ENCODE measurements at places on chromosomes 5 and 9. TPM values are rescaled to one million over a fixed set of nuclear protein-coding genes. Genes with fewer than 3 reads are reported as not detected.

- peak; percentile 10 for DNase-seq
Measured at GRCh38 chr9:79433703-79434102, 138.1 kb upstream of the TLE4 start.

- no peak for DNase-seq
Measured at GRCh38 chr5:168151041-168151440, 140.4 kb upstream of the WWC1 start.

DNA sequence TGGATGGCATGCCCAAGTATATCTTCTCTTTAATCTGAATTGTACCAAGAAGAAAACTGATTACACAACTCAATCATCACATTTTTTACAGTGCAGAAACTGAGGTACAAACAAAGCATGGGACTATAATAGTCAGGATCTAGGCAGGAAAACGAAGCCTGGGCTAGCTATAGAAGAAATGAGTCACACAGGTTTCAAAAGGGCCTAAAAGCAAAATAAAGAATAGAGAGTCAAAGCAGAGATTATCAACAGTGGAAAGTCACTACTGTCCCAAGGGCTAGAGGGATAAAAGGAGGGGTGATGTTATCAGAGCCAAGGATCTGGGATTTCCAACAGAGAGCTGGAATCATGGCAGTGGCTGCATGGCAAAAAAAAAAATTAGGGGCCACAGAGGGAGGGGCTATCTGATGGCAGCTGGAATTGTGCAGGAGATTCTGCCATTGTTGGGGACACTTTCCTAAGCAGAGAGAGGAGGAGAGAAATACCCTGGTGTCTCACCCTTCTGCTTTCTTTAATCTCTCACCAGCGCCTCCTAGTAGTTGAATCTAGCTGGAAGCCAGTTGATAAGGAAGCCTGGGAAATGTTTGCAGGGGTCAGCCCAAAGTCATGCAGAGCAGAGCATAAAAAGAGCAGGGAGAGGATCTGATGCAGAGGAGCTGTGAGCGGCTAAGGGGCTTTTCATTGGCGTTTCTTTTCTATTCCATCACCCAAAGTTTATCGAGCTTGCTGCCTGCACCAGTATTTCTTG lies 343.2 kb downstream of the ACTL7B start:
- DNase-seq: no peak

GRCh38 chr5:159083548-159084452 lies 15.9 kb downstream of the EBF1 start:
- no peak for DNase-seq

- DNase-seq: no peak
Measured at GRCh38 chr5:32123058-32123805, 50.9 kb downstream of the GOLPH3 start.

GRCh38 chr5:132812781-132813598 lies at the start of gene SOWAHA:
SOWAHA (plus strand) TSS chr5:132813302; CDS start chr5:132813622, 320 bp downstream.
- no peak for DNase-seq

GRCh38 chr5:115684513-115685037 lies 58.7 kb upstream of the TMED7 start:
- DNase-seq: no peak

- DNase-seq: no peak
Measured at GRCh38 chr9:135955934-135956801, 5.0 kb downstream of the UBAC1 start.

DNA sequence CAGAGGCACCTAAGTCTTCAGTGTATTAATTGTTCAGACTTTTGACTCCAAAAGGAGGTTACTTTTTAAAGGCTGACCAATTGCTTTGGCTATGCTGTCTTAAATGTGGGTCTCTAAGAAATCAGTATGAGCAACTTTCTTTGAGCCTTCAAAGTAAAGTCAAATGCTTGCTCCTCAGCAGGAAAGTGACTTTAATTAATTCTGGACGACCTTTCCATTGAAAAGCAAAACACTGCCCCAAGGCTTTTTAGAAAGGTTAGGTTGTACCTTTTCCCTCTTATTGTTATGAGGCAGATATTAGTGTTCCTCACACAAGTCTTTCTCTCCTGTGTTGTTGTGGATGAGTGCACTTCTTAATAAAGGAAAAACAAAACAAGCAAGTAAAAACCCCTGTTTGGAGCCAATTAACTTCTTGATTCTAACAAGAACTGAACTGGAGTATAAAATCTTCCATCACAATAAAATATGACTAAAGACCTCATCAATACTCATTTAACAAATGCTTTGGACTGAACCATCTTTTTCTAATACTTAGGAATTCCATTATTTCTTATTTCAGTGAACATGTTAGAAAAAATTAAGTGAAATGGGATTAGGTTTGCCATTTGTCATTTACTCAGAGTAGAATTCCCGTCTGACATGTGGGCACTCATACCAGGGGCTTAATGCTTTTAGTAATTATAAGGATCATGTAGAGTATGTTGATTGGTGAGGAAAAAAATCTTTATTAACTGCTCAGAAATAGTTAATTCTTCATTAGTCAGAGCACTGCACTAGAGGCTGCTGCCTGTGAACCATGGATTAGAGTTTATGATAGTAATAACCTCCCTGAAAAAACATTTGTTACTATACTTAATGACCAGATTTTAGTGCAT lies 159.1 kb upstream of the ZNF608 start:
- no peak for DNase-seq

- DNase-seq: no peak
Measured at GRCh38 chr5:115801984-115802383, 14.5 kb downstream of the CDO1 start.

DNA sequence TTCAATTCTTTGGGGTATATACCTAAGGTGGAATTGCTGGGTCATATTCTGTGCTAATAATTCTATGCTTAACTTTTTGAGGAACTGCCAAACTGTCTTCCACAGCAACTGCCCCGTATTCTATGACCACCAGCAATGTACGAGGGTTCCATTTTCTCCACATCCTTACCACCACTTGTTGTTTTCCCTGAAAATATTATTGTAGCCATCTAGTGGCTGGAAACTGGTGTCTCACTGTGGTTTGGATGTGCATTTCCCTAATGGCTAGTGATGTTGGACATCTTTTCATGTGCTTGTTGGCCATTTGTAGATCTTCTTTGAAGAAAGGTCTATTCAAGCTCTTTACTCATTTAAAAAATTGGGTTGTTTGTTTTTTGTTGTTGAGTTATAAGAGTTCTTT lies 30.7 kb downstream of the MSX2 start:
- no peak for DNase-seq

DNA sequence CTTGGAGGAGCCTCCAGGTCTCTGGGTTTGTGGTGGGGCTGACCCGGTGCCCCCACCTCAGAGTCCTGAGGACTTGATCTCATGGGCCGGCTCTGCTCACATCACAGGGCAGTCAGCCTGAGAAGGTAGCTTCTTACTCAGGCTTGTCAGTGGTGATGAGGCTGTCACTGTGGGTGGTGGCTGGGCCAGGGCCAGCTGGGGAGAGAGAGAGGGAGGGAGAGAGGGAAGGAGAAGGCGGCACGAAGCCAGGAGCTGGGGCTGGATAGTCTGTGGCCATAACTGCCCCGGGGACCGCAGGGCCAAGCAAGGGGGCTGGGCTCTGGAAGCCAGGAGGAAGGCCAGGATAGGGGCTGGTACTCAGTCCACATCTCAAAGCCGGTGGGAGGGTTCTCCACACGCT lies 6.5 kb downstream of the NTNG2 start:
- DNase-seq: no peak

GRCh38 chr5:56055287-56055686 lies 60.5 kb upstream of the IL6ST start:
- no peak for DNase-seq

DNA sequence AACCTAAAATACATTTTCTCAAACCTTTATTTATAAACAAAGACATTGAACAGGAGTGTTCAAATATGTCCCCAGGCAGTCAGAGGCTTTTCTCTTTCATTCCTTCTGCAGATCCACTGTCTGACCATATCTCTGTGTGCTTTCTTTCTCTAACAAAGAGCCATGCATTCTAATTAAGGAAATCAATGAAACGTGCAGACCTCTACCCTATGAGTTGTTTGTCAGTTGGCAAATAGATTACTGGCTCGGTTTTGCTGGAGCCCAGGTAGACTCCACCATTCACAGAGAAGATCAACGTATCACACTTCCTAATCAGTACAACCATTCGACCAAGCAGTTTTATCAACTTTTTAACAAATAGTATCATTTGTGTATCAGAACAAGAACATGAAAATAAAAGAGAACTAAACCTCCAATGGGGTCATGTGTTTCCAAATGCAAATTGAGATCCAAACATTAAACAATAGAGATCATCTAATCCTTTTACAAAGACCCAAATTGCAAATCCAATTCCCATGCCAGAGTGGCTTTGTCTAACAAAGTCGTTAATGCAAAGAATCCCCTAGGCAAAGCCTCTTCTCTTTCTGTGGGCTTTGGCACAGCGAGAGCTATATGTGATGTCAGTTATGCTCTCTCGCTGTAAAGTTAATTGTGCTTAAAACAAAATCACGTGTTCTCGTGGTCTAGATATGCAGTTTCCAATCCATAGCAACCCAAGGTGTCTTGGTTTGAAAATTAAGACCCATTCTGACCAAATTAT lies 16.8 kb downstream of the KLF4 start:
- DNase-seq: no peak

GRCh38 chr9:33388110-33388994 lies 14.0 kb downstream of the AQP7 start:
- no peak for DNase-seq

GRCh38 chr9:123620239-123620638 lies 264.2 kb downstream of the CRB2 start:
- no peak for DNase-seq

DNA sequence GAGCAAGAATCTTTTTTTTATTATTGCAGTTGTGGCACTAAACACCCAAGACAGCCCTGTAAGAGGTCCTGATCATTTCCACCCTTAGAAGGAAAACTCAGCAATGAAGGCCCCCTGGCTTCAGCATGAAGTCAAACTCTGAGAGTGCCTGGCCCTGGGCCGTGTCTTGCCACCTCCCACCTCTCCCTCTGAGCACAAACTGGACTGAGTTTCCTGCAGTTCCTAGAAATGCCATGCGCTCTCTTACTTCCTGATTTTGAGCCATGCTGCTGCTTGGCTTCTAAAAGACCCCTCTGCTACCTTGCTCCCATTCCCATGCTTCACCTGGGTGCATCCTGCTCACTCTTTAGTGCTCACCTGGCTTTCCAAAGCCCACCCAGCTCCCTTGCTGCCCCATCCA lies 140.4 kb upstream of the KLF9 start:
- no peak for DNase-seq

The TIGD6 gene
- total RNA-seq: 4.2 TPM

The LHX3 gene
- total RNA-seq: not detected

The SPINK7 gene
- total RNA-seq: not detected

The RHOBTB3 gene
- 82.5 TPM for total RNA-seq

The ANKRD18B gene
- not detected for total RNA-seq

The PCA3 gene
- total RNA-seq: not detected

The FAM120A gene
- total RNA-seq: 115 TPM

The HK3 gene
- 0.68 TPM for total RNA-seq

The PRDM9 gene
- not detected for total RNA-seq
